ENCODE measurements at places on chromosomes 13 and 19.

DNA sequence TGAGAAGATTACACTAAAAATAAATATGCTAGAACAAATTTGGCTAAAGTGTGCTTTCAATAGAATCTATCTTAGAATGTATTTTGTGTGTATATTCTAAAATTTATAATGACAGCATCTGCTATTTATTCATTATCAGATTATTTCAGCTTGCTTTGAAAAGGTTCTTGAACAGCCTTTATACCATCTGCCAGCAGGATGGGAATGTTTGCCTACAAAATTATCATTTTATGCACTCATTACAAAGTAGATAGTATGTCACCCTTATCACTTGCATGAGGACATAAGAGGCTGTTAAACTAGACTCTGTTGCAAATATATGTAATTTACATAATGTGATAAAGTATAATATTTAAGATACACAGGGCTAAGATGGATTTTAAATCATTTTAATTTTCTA is 1286.9 kb upstream of the PCDH20 start:
- DNase-seq = no peak

DNA sequence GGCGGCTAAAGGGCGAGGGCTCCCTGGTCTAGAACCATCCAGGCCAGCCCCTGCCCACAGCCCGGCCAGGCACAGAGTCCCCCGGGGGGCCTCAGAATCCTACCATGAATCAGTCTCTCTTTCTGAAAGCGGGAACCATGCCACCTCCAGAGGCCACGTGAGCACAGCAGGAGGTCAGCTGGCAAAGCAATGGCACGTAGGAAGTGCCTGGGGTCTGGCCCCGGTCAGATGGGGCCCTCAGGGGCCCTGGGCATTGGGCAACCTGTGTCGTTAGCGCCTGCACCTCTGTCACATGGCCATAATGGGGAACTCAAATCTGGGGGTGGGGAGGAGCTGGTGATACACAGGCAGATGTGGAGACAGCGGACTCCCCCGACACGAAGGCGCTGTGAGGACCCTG is 8.8 kb downstream of the MFSD12 start:
- no peak for DNase-seq

DNA sequence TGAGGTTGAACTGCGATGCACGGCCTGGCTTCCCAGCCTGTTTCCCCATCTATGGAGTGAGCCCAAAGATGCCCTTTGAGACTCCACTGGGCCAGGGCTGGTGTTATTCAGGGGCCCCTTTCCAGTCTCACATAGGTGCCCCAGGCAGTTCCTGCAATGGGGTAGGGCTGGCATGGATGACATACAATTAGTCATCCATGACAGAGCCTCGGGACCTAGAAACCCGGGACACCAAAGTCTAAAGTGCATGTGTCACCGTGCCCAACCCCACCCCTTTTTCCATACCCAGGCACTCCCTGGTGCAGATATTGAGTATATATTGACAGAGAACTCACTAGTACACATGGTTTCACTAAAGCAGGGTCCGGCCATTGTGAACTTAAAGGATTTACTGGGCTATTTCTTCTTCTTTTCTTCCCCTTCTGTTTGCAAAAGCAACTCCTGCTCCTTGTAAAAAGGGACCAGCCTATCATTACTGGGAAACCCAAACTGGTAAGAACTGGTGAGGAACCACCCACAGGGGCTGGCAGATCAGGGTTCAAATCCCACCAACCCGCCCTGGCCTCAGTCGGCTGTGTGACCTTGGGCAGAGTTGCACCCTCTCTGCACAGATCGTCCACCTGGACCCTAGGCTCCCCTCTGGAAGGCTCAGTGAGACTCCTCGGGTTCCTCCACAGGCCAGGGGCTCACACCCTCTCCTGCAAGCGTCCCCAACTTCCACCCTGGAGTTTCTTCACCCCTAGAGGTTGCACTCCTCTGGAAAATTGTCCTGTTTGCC is 2.7 kb downstream of the B3GNT3 start:
- no peak for DNase-seq

GRCh38 chr13:113584870-113585671 is 518 bp downstream of the TFDP1 start:
- DNase-seq = peak; percentile 33

DNA sequence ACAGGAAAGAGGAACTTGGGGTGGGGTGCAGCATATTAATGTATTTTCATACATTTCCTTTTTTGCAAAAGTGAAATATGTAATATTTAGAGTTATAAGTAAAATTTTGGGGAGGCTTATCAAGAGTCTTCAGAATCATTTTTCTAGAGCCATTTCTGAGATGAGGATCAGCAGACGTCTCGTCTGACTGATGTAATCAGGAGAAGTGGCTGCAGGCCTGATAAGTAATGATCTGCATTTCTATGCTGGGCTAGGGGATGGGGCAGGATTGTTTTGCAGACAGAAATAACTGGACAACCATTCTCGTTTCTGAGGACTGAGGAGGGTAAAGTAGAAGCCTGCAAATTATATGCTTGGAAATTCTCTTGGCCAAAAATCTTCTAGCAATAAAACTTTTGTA is 89.2 kb upstream of the ARGLU1 start:
- no peak for DNase-seq

DNA sequence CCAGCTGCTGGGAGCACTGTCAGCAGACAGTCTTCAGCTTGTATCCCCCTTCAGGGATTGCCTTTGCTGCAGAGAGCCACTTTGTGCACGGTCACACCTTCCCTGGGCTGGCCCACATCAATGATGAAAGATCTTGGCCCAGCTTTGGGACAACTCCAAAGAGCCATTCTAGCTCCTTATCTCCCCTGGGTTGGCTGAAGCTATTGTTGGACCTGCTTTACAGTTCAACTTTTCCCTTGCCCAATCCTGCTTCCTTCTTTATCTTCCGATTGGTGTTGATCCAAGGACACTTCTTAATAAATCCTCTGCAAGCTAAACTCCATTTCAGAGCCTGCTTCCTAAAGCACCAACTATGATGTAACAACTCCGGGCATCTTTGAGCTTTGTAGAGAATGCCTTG is 466.4 kb downstream of the KLF12 start:
- DNase-seq = no peak

GRCh38 chr13:33520468-33520839 is 234.9 kb upstream of the STARD13 start:
- no peak for DNase-seq

DNA sequence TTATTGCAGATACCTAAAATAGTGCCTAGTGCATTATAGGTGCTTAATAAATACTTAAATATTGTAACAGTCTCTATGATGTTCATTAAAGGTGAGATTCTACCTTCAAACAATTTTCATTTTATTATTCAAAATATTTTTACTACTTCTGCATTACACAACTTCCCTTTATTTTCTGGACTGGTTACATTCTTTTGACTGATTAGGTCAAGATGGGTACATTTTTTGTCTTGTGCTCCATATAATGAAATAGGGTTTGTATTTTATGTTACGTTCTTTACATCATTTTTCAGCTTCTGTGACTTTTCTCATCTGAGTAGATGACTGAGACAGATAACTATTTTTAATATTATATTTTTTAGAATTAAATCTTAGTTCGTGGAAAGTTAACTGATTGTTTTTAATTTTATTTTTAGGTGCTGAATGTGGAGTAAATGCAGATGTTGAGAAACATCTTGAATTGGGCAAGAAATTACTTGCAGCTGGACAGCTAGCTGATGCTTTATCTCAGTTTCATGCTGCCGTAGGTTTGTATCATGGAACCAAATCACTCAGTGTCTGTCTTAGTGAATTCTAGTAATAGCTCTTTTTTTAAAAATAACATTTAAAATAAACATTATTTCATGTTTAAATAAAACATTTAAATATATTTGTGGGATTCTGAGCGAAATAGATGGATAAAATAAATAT is 32.0 kb downstream of the DNAJC3 start:
- no peak for DNase-seq

DNA sequence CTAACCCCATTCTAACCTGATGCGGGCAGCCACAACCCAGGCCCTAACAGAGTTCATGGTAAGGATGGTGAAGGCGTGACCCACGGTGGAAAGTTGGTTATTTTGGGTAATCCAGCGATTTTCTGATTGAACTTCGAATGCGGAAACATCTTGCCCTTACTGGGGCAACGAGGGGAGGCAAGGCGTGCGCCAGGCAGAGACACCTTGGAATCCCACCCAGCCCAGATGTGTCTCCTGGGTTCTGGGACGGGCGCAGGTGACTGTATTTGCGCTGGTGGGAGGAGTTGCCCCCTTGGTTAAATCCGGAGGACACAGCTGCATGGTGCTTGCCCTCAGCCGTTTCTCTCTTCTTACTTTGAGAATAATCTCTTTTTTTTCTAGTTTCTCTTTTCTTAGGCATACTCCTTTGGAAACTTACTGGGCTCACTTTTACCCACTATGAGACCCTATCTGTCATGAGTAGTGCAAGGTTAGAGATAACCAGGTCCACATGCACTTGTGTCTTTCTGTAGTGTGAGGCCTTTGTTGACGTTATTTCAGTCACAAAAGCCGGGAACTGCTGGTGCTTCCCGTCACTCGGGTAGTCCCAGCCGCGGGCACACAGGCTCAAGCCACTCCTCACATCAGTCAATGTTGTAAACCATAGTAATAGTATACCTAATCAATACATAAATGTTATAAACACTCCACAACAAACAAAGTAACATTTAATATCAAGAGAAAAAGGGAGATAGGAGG is 81.5 kb downstream of the ATP11A start:
- DNase-seq = no peak

- DNase-seq = no peak
These were observed 609.8 kb downstream of the LMO7 start for GRCh38 chr13:76245920-76246319.

DNA sequence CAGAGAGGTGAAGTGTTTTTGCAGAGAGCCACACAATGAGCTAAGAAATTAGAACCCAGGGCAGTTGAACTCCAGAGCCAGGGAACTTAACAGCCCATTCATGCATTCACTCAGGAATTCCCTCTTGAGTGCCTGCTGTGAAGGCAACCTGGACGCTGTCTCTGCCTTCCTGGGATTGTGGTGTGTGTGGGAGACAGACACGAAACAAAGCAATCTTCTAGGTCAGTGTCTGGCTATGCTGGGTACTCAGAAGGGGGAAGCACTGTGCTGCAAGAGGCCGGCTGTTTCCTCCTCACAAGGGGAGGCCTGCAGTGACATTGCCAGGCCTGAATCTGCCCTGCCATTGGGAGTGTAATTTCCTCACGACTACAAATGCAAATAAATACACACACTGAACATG is 9.7 kb downstream of the BCKDHA start:
- no peak for DNase-seq

GRCh38 chr19:19329126-19329525 is 8.5 kb downstream of the MAU2 start:
- no peak for DNase-seq

DNA sequence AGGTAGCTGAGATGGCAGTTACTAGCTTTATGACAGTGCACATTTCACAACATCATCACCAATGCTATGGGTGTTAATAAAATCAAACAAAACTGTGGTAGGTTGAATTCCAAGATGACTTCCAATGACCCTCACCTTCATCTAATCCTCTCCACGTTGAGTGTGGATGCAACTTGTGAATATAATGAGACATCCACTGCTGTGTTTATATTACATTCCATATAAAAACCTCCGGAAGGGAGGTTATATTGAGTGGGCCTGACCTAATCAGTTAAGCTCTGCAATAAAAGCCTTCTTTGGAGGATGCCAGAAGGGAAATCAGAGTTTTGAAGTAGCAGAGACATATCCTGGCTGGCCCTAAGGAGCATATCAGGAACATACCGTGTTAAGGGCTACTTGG is 25.6 kb upstream of the CSNK1A1L start:
- no peak for DNase-seq

- peak; percentile 71 for DNase-seq
These were observed 30.5 kb downstream of the ZNF146 start for GRCh38 chr19:36245210-36246005.

DNA sequence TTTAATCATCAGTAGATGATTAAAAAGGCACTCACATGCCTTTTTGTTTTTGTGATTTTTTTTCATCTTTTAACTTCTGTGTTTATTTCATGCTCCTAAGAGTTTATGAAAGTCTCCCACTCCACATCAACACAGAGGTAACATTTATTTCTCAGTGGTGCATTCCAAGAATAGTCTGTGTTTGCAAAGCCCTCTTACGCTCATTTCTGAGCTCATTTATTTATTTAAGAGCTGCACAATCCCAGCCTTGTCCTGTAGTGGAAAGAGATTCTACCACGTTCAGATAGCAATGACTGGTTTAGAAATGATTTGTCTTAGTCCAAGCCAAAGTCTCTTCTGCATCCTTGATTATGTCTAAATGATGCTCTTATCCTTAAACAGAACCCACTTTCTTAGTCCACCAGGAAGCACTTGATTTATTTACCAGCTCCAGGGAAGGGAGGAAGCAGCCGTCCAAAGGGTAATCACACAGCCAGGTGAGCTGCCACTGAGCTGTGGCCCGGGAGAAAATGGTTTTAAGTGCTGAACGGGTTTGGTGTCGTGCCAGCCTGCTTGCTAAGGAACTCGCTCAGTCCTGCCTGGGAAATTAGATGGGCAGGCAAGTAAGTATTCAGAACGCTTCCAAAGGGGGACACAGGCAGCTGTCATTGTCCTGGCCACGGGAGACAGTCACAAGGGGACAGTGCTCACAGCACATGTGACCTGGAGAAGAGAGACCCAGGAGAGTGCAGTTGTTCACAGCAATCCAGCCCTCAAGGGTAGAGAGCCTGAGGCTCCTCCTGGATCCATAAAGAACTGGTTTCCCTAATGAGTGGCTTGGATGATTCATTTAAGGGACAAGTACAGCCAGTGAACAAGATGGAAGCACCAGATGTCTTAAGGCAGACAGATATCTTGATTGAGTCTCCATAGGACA is 131.8 kb upstream of the WASF3 start:
- DNase-seq = no peak

GRCh38 chr19:9806803-9807202 is 12.1 kb downstream of the FBXL12 start:
- no peak for DNase-seq

DNA sequence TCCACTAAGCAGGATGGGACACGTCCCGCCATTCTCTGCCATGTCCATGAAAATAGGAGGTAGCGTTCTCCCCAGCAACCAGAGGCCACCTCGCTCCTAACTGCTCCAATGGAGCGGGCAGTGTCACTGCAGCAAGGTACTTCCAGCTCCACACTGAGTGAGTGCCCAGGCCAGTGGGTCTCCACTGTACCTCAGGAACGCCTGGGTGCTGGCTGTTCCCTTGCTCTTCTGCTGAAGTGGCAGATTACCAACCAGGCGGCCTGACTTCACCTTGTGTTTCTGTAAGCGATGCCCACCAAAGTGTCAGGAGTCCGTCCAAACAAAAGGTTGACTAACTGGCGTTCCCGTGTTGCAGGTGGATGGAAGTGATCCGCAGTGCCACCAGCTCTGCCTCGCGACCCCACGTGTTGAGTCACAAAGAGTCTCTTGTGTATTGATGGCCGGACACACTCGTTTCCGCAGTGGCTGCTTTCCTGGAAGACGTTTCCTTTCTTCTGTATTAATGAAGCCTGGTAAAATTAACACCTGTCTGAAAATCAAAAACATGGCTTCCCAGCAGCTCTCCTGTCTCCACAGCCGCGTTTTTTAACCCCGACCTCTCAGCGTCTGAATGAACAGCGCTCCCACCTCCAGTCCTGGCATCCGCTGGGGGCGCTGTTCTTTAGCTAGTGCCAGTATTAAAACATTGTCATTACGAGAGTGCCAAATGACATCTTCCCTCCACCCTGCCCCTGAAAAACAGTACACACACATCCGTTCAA is 128.8 kb downstream of the STK24 start:
- peak; percentile 84 for DNase-seq
